ENCODE measurements at places on chromosomes 7 and 10.

DNA sequence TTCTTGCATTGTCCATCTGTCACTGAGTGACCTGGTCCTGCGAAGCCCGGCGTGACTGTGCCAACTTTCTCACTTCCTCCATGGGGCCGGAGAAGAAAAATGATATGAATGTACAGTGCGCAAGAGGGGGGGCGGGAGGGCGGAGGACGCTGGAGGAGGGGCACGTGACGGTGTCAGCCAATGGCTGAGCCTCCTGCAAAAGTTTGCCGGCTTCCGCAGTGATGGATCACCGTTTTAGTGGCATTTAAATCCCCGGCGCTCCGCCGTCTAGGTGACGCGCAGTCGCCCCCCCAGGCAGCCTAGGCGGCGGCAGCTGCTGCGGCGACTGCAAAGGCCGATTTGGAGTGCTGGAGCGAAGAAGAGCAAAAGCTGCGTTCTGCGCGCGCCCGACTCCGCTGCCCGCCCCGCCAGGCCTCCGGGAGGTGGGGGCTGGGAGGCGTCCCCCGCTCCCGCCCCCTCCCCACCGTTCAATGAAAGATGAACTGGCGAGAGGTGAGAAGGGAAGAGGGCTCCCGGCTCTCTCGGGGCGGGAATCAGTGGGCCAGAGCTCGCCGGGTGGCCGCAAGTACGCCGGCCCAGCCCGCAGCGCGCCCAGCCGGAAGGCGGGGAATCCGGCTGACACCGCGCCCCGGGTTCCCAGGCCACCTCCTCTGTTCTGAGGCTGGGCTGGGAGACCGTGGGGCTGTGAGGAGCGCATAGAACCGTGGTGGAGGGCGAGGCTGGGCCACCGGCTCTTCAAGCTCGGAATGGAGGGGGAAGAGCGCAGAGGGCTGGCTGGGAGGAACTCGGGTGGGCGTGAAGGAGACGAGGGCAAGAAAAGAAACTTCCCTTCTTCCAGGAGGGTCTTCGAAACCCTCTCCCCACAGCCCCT lies at the start of gene HOXA1:
HOXA1 (minus strand) TSS at position 104 of the 871 bp plus-strand sequence; CDS start at position 16, 88 bp downstream.
- peak; percentile 40 for DNase-seq

- DNase-seq = no peak
These were observed 144.6 kb upstream of the TMEM106B start for GRCh38 chr7:12066521-12066920.

DNA sequence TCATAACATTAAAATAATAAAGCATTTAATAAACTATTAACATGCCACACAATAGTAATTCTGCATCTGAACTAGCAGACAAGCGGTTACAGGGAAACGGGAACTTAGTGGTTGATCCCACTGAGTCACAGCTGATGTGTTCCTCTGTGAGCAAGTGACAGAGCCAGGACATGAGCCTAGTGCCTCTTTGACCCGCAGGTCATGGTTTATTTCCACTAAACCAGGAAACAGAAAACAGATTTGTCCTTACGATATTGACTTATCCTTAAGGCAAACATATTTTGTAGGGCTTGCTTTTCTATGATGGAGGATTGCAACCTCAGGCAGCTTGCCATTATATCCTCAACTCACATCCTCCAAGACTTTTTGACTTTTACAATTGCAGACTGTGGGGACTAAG lies 987.3 kb downstream of the CCSER2 start:
- DNase-seq = no peak

DNA sequence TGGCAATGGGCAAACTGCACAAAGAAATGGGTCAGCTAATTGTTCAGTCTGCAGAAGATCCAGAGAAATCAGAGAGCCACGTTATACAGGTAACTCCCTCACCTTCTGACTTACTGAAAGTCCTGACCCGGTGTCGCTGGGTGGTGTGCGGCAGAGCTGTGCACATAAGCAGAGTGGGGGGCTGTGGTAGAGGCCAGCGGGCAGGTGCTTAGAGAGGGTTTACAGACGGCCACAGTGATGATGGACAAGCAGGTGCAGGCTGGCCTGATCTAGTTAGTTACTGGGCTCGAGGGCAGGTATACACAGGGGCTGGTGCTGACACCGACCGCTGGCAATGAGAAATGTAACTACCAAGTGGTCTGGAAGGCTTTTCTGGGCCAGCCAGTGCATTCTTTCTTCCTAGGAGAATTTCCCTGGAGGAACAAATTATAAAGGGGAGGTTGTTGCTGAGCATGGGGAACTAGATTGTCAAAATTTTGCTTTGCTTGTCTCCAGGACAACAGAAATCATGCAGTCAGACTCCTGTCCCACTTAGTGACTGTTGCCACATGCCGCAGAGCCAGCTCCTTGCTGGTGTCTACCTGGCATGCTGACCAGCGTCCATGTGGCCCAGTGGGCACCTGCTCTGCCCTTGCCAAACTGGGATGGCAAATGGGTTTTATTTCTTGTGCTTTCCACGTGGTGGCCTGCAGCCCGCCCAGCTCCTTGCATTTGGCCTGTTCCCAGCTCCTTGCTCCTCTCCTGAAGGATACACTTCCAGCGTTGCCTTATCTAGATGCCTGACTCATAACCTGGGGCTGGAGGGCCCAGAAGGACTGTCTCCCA lies 28.8 kb downstream of the DENND10 start:
- DNase-seq = no peak

GRCh38 chr7:109126404-109127050 lies 556.9 kb downstream of the DNAJB9 start:
- no peak for DNase-seq

DNA sequence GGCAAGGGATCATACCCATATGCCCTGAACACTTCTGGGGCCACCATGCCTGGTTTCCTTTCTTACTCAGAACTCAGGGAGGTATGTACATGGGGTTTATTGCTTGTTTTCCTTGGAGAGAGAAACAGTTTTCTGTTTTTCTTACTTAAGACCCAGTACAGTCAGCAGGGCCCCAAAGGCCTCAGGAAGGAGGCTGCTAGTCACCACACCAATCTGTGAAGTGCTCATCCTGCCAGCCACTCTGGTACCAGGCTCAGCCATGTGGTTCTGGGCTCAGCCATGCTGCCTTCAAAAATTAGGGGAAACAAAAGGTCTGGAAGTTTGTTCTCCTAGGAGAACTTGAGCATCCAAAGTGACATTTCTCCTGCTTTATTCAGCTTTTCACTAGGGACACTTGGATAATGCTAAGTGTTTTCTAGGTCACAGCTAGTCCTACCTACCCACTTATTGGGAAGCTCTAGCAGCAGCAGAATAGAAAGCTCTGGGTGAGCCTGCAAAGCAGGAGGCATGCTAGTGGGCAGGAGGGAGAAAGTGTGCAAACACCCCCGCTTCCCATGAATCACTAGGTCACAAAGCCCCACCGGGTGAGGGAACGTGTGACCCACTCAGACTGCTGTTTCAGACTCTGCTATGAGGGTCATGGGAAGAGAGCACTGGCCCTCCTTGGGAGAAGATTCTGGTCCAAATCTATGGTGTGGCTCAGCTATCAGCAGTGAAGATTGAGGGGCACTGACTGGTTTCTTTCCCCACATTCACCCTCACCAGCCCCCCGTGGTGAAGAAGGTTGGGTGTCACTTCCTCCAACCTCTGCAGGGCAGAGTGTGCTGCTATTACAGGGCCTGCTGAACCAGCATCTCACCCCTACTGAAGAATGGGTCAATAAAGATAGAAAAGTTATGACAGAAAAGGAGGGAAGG lies 23.9 kb downstream of the NUDCD3 start:
- no peak for DNase-seq

GRCh38 chr7:45927721-45928120 lies 6.6 kb upstream of the IGFBP3 start:
- no peak for DNase-seq
